ENCODE measurements at places on chromosomes 7 and 10.
A peak's percentile ranks its signal among the peaks of the same experiment; 100 is the strongest.

DNA sequence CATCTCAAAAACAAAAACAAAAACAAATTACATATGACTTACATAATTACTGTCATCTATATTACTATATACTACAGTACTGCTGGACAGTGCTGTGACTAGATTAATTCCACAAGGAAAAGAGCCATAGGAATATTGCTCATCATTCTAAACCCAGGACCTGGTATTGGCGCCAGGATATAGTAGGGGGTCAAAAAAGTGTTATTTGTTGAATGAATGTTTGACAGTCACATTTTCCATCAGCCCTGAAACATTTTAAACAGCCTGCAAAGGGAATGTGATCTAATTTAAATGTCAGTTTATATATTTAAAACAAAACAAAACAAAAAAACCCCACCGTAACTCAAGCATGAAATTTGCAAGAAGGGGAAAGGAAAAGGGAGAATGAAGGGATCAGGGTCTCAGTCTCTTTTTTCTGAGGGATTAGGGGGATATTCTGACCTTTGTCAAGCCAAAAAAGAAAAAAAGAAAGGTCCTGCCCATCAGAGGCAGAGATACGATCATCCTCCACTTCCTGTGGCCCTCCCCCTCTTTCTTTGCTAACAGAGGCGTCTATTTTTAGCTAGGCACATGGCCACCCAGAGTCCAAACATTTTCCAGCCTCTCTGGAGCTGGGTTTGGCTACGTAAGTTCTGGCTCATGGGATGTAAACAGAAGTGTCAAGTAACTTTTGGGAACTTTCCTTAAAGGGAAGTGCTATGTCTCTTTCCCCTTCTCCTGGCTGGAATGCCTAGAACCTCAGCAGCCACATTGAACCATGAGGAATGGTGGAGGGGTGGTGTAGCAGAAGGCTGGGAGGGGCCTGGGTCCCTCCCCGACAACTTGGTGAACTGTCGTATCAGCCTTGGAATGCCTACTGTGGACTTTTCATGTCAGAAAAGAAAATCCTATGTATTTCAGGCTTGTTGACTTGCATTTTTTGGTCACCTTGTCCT, 44.6 kb upstream of the DLG5 start:
- peak; percentile 96 for DNase-seq

GRCh38 chr10:30870896-30871295, 160.8 kb downstream of the ZNF438 start:
- DNase-seq = peak; percentile 23

DNA sequence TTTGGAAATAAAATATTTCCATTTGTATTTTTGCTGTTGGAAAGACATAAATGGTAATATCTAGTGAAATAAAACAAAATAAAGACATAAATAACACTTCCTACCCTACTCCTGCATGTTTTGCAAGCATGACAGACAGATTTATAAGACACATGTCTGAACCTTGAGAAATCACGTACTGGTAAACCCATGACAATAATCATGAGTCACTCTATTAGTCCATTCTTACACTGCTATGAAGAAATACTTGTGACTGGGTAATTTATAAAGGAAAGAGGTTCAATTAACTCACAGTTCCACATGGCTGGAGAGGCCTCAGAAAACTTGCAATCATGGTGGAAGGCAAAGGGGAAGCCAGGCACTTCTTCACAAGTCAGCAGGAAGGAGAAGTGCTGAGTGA, 942.2 kb downstream of the REEP3 start:
- DNase-seq = no peak

- no peak for DNase-seq
These were observed 119.9 kb upstream of the DKK1 start for GRCh38 chr10:52194191-52194590.

DNA sequence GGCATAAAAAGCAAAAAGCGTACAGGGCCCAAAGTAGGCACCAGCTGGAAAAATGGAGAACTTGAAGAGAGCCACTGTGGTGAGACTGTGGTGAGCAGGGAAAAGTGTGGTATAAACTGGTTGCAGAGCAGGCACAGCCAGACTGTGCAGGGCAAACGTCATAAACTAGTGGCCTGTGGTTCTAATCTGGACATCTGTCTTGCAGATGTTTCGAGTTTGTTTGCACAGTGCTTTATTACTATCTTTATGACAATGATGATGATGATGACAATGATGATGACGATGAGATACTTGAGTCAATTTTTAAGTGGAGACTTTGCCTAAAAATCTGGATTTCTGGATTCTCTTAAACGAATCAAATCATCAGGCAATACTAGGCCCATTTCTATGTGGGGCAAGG, 45.7 kb downstream of the SEMA3C start:
- no peak for DNase-seq

DNA sequence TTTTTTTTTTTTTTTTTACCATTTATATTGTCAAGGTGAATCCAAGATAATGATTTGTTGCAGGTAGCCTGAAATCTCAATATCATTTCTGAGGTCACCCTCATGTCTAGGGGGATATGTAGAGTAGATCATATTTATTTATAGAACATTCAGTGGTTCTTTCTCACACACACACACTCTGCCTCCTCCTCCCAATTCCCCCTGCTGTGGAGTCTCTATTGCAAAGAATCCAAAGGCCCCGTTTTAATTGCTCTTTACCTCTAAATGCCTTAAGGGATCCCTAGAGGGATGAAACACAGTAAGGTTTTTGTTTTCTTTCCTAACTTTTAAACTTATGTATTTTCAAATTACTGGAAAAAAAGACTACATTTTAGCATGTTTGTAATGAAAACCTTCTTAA, 170.0 kb downstream of the PRKG1 start:
- no peak for DNase-seq

- no peak for DNase-seq
These were observed 13.7 kb upstream of the GFRA1 start for GRCh38 chr10:116286626-116287200.

DNA sequence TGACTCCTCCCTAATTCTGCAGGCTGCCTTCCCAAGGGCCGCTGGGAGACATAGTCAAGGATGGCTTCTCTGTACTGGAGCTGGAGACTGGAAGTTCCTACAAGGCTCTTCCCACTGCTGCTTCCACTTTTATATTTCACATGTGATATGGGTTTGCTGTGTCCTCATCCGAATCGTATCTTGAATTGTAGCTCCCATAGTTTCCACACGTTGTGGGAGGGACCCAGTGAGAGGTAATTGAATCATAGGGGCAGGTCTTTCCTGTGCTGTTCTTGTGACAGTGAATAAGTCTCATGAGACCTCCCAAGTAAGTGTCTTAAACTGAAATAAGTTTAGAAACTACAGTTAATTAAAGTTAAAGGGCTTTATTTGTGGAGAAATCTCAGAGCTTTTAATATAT, 47.0 kb upstream of the BICC1 start:
- DNase-seq = no peak

GRCh38 chr10:5293691-5294550, 70.8 kb upstream of the UCN3 start:
- DNase-seq = no peak

GRCh38 chr7:52261057-52261456, 774.4 kb upstream of the POM121L12 start:
- DNase-seq = no peak

DNA sequence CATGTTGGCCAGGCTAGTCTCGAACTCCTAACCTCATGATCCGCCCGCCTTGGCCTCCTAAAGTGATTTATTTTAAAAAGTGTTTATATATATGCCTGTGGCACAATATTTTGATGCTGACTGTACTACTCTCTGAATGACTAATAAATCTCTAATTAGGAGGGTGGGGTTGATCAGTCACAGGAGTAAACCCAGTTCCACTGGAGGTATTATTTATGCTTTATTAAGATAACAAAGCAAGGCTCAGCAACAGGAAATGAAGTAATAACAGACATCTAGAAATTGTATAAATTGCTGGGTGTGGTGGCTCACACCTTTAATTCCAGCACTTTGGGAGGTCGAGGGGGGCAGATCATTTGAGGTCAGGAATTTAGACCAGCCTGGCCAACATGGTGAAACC, 26.0 kb upstream of the MCU start:
- DNase-seq = peak; percentile 32

GRCh38 chr7:81236560-81236959, 317.7 kb upstream of the SEMA3C start:
- DNase-seq = no peak

GRCh38 chr7:2969398-2970306, 74.0 kb downstream of the CARD11 start:
- DNase-seq = no peak

GRCh38 chr7:79683916-79684315, 230.4 kb upstream of the MAGI2 start:
- DNase-seq = no peak

DNA sequence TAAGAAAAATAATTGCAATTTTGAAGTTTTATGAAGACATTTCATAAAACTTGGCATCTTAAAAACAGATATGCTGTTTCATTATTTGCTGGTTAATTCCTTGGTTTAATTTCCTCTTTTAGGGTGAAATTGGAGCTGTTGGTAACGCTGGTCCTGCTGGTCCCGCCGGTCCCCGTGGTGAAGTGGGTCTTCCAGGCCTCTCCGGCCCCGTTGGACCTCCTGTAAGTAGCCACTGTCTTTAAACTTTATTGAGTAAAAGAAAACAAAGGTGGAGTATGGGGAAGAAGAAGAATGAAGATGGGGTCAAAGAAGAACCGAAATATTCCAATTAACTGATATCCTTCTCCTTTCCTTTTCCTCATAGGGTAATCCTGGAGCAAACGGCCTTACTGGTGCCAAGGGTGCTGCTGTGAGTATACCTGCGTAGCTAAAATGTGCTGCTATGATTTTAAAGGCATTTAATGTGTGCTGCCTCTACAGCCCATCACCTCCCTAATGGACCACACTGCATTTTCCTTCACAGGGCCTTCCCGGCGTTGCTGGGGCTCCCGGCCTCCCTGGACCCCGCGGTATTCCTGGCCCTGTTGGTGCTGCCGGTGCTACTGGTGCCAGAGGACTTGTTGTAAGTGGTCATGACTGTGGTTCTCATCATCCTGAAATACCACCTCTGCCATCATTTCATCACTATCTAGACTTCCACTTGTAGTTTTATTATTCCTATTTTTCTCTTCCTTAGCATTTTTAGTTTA, 14.7 kb downstream of the COL1A2 start:
- DNase-seq = peak; percentile 49

- DNase-seq = no peak
These were observed 8.6 kb downstream of the ZNF467 start for GRCh38 chr7:149764481-149765398.

DNA sequence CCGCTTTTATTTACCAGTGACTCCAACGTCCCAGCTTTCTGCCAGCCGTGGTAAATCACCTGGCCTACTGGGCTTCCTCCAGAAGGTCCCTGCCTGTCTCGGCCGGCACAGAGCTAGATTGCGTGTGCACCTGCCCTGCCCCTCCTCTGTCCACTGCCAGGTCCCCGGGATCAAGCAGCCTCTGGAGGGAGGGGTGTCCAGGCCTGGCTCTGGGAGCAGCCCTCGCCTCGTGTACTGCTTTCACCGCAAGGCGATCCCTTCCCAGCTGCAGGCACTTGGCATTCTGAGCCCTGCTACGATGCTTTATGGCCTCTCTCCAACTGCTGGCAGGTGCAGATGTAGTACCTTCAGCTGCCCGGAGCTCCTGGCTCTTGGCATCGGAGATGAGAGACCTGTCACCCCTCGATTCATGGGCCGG, 7.4 kb downstream of the SLC29A3 start:
- DNase-seq = no peak

Data from fibroblast of the aortic adventitia (primary cell).